ENCODE measurements at places on chromosomes 3 and 15. TPM values are rescaled to one million over a fixed set of nuclear protein-coding genes. Genes with fewer than 3 reads are reported as not detected.

GPR87 gene
- 5.0 TPM for total RNA-seq

SAMMSON gene
- not detected for total RNA-seq

PLA2G4D gene
- total RNA-seq = not detected

TMEM45A gene
- total RNA-seq = 2.1 TPM

C2CD4A gene
- total RNA-seq = 0.35 TPM

CELSR3 gene
- total RNA-seq = 0.87 TPM

TEX55 gene
- 0.06 TPM for total RNA-seq

LRRC2 gene
- not detected for total RNA-seq

XCR1 gene
- total RNA-seq = not detected

BOC gene
- 1.0 TPM for total RNA-seq

BNC1 gene
- 16.4 TPM for total RNA-seq

TAGLN3 gene
- total RNA-seq = 5.7 TPM

ALDH1A2 gene
- 18.7 TPM for total RNA-seq

OR5K2 gene
- total RNA-seq = not detected

CCDC191 gene
- total RNA-seq = 1.2 TPM

GOLGA8K gene
- not detected for total RNA-seq

PLXNA1 gene
- 42.2 TPM for total RNA-seq

HHLA2 gene
- total RNA-seq = not detected
